Gastrocnemius medialis (tissue), 4 donors: ENCODE measurements at places on chromosomes 1 and 21. TPM values are rescaled to one million over a fixed set of nuclear protein-coding genes. Genes with fewer than 3 reads are reported as not detected.
A peak's percentile ranks its signal among the peaks of the same experiment; 100 is the strongest.

GRCh38 chr1:93615582-93616150 lies 66.0 kb downstream of the BCAR3 start:
- DNase-seq, result no peak

- no peak for DNase-seq
Measured at GRCh38 chr1:158246650-158247049, 7.6 kb upstream of the CD1A start.

The ACBD6 gene
- total RNA-seq, result 19.4 TPM

GRCh38 chr21:25625036-25625435 lies 14.0 kb upstream of the JAM2 start:
- DNase-seq, result no peak

DNA sequence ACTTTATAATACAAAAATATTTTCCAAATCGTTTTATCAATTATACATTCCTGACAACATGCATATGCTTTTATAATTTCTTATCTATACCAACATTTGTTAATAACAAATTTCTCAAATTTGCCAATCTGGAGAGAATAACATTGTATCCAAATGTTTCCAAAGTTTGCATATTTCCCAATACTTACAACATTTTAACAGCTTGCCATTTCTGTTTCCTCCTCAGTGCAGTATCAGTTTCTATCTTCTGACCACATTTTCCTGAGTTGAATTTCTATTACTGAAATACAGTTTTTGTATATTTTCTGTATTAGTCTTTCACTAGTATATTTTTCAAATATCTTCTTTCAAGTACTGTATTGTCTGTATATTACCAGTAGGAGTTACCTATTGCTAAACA lies 1594.3 kb downstream of the PLA2G4A start:
- no peak for DNase-seq

DNA sequence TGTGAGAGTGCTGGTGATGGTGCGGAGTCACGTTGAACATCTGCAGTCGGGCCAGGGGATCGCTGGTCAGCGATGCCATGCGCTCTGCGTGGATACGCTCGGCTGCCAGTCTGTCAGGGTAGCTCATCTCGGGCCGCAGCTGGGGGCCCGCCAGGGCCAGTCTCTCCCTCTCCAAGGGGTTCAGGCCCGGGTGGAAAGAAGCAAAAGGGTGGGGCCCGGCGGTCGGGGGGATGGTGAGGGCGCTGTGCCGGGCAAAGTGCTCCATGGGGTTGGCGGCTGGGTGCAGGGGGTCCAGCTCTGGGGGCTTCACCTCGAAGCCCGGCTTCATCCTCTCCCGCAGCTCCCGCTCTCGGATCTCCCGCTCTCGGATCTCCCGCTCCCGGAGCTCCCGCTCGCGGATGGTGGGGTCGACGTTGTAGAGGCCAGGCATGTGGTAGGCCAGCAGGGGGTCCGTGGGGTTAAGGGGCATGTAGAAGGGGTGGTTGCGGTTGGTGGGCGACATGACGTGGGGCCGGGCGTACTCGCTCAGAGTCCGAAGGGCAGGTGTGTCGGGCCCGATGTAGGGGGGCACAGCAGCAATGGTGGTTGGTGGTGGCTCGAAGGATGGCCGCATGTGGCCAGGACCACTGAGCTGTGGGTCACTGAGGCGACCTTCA lies 40.5 kb downstream of the SLC45A1 start:
- DNase-seq, result no peak

The INKA2 gene
- total RNA-seq, result 4.7 TPM

- no peak for DNase-seq
Measured at GRCh38 chr1:97505289-97505688, 415.5 kb downstream of the DPYD start.

GRCh38 chr1:96465441-96465840 lies 256.1 kb upstream of the PTBP2 start:
- peak; percentile 48 for DNase-seq

DNA sequence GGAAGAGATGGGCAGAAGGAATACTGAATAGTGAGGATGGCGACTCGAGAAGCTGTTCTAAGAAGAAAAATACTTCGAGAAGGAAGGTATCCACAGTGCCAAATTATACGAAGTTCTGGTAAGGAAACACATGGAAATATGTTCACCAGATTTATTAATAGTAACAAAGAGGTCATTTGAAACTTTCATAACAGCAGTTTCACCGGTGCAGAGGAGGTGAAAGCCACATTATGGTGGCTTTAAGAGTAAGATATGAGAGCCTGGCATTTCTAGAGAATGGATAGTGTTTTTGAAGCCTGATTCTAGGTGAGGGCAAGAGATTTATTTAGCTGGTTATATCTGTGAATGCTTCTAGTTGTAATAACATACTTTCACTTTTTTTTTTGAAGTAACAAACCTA lies 56.2 kb downstream of the DPYD start:
- no peak for DNase-seq

- DNase-seq, result no peak
Measured at GRCh38 chr1:169809370-169810095, 14.8 kb upstream of the METTL18 start.

The MRAP gene
- not detected for total RNA-seq

The SLC45A1 gene
- total RNA-seq, result 2.9 TPM

The GPR52 gene
- 0.75 TPM for total RNA-seq

GRCh38 chr1:154869351-154870114 lies 548 bp downstream of the KCNN3 start:
- DNase-seq, result no peak

The TCHH gene
- not detected for total RNA-seq

The RGS16 gene
- total RNA-seq, result not detected

- DNase-seq, result peak; percentile 60
Measured at GRCh38 chr1:67645495-67646144, 39.4 kb upstream of the GADD45A start.

The FOXD3 gene
- total RNA-seq, result 0.61 TPM

DNA sequence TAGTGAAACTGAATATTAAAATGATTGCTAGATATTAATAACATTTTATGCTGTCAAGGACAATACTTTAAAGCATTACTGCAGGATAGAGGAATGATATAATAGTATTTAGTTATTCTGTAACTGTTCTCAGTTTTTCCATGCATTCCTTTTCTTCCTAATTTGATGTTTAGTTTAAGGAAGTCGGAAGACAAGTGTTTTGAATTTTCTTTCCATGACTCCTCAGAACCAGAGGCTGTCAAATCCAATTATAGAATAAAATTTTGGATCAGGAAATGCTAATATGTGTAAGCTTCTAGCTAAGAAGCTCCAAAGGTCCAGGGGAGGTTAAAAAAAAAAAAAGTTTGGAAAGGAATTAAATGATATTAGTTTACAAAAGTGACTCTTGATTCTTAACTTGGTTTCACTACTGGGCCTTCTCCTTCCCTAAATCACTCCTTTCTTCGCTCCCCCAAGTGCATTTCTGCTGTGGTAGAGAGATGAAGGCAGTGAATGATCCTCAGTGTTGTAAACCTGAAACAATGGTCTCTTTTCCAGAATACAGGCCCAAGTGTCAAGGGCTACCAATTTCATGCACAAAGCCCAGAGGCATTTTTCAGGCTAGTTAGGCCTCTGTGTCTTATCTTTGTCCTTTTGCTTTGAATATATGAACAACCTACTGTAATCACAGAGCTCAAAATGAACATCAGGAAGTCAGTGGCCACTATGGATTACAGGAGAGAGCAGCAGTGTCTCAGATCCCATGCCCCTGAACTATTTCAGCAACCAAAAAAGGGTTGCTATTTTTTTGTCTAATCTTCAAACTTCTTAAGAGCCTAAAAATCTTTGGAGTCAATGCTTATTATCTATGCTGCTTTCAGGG lies 6.2 kb downstream of the ADSS2 start:
- DNase-seq, result no peak

DNA sequence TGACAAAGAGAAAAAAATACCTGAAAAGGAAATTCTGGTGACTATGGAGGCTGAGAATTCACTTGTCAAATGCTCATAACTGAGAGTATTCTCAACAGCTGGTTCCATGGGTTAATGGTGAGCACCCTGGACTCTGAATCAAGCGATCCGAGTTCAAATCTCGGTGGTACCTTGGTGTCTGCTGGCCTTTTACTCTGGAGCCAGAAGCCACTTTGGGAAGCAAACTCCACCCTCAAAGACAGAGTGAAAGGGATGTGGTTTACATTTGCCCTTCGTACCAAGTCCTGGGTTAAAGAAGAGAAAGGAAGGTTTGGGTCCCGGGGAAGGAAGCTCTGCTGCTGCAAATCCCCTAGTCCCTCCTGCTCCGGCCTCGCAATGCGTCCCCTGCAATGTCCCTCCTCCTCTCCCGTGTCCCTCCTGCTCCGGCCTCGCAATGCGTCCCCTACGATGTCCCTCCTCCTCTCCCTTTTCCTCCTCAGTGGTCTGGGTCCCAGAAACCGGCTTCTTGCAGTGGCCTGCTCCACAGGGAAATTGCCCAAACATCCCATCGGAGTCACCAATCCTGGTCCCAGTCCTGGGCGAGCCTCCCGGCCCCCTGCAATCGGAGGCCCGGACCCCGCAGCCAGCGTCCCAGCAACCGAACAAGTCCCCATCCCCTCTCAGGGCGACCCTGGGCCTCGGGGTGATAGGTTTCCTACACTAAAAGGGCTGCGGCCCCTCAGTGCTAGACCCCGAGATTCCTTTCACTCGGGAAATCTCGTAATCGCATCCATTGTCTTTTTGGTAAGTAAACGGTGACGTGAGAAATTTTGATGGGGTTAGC lies 129.4 kb downstream of the PPIAL4G start:
- no peak for DNase-seq
